ENCODE measurements at places on chromosomes 1 and 21. TPM values are rescaled to one million over a fixed set of nuclear protein-coding genes. Genes with fewer than 3 reads are reported as not detected.

Gene NLRP3
- 0.31 TPM for total RNA-seq

Gene SPRR2B
- not detected for total RNA-seq

Gene CLCNKB
- total RNA-seq: under 0.01 TPM

Gene ARHGAP30
- total RNA-seq: not detected

Gene FCRL6
- total RNA-seq: not detected

Gene TRAF3IP3
- total RNA-seq: not detected

Gene RBP7
- total RNA-seq: 0.81 TPM

Gene CFAP141
- total RNA-seq: not detected

Gene LMX1A
- not detected for total RNA-seq

Gene RAD54L
- 5.8 TPM for total RNA-seq

Gene POU3F1
- total RNA-seq: not detected

Gene LAX1
- under 0.01 TPM for total RNA-seq

Gene SVBP
- total RNA-seq: 11.3 TPM

Gene OR2M3
- not detected for total RNA-seq

Gene IGSF3
- 0.49 TPM for total RNA-seq

Gene CCT3
- total RNA-seq: 492 TPM

Gene S100A14
- total RNA-seq: not detected

Gene ENSA
- 69.2 TPM for total RNA-seq

Gene WDR64
- total RNA-seq: not detected

Gene PYHIN1
- total RNA-seq: not detected

Gene NTMT2
- not detected for total RNA-seq

Gene SYNC
- total RNA-seq: 22.1 TPM

Gene IL19
- total RNA-seq: not detected

Gene ISG15
- total RNA-seq: 256 TPM

Gene MAB21L3
- not detected for total RNA-seq

Gene TRIM46
- total RNA-seq: 4.5 TPM

Gene PDXK
- total RNA-seq: 22.8 TPM

Gene SHISA4
- 9.6 TPM for total RNA-seq

Gene ITGB2
- total RNA-seq: 0.16 TPM

Gene RHBDL2
- 0.63 TPM for total RNA-seq

Gene MIA3
- 18.6 TPM for total RNA-seq

Gene PPIAL4G
- total RNA-seq: not detected

Gene C1orf87
- not detected for total RNA-seq

Gene KCNN3
- total RNA-seq: 1.5 TPM

Gene ERICH3
- not detected for total RNA-seq

Gene OR2M4
- total RNA-seq: not detected

Gene EFNA3
- total RNA-seq: 1.8 TPM

Gene ADAM30
- not detected for total RNA-seq

Gene SPRR1A
- not detected for total RNA-seq

Gene TADA1
- 7.0 TPM for total RNA-seq

Gene TRPM2
- 0.76 TPM for total RNA-seq

Gene MROH9
- not detected for total RNA-seq

Gene NHLH1
- total RNA-seq: 0.06 TPM

Gene UTS2
- not detected for total RNA-seq

Gene GRIK3
- total RNA-seq: not detected

Gene BMP8B
- total RNA-seq: under 0.01 TPM

Gene LRRC47
- 28.8 TPM for total RNA-seq

Gene AK5
- 61.4 TPM for total RNA-seq

Gene ADGRL4
- total RNA-seq: 282 TPM

Gene DIRAS3
- total RNA-seq: 3.2 TPM

Gene OR2L5
- not detected for total RNA-seq

Gene SLC2A5
- not detected for total RNA-seq

Gene CLCA4
- total RNA-seq: not detected

Gene OR2L2
- total RNA-seq: not detected

Gene OR2G2
- total RNA-seq: not detected

Gene PCAT6
- not detected for total RNA-seq

Gene OPTC
- not detected for total RNA-seq

Gene OR6Y1
- total RNA-seq: not detected

Gene VASH2
- not detected for total RNA-seq

Gene CLIC6
- not detected for total RNA-seq

Measured in bladder microvascular endothelial cell (primary cell).